ENCODE measurements at places on chromosomes 12 and 14.
A peak's percentile ranks its signal among the peaks of the same experiment; 100 is the strongest.

GRCh38 chr14:28777471-28778137 lies 11.0 kb downstream of the FOXG1 start:
- DNase-seq, result no peak

DNA sequence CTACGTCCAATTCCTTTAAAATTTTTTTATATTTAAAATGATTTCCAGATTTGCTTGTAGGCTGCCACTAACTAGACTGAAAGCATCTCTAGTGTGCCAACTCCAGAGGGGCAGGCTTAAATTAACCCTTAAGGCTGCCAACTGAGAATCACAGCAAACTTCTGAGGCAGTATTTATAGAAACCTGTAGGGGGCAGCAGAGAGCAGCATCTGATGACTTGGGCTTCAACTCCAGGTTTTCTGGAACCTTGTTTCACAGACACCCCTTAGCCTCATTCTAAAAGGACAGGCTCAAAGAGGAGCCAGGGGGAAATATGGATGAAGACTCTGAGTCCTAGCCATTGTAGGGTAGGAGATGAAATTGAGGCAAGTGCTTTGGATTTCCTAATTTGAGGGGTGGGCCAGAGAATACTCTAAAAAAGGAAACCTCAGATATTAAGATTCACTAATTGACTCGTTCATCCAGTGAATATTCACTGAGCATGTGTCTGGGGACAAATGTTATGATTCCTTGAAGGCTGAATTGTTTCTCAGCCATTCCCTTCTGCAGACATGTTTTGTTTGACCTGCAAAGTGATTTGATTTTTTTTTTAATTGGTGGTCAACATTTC lies 63.3 kb upstream of the HSPB8 start:
- peak; percentile 19 for DNase-seq

DNA sequence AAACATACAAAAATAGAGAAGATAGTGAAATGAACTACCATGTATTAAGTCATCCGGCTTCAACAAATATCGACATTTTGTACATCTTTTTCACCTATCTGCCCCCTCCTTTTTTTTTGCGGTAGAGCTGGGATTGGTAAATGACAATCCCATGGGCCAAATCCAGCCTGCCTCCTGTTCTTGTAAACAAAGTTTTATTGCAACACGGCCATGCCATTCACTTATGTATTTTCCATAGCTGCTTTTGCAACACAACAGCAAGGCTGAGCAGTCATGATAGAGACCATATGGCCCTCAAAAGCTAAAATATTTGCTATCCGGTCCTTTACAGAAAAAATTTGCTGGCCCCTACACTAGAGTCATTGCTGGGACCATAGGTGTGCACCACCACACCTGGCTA lies 58.1 kb upstream of the PLEKHG3 start:
- DNase-seq, result no peak

DNA sequence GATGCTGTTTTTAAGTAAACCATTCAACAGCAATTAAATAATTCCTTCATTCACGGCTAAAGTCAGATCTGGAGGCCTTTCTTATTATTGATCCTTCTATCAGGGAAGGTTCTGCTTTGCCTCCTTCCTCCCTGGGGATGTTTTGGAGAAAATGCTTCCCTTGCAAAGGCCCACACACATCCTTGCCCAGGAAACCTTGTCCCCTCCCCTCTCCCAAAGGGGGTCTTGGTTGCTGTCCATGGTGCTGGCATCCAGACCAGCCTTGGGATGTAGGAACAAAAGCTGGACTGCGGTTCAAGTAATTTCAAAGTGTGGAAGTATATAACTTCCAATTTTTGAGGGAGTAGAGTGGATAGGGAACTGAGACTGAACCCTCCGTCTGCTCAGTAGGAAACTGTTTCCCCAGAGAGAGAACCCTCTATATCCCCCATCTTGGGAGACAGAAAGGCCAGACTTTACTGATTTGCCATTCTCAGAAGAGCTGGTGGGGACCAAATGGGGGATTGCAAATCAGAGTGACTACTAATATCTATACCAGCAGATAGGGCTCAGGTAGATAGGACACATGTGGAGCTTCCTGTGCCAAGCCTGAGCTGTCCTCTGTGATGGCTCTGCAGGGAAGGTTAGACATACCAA lies 5.6 kb downstream of the MARCHF9 start:
- DNase-seq, result no peak

GRCh38 chr12:122860040-122860853 lies 25.0 kb downstream of the HIP1R start:
- DNase-seq, result peak; percentile 90

DNA sequence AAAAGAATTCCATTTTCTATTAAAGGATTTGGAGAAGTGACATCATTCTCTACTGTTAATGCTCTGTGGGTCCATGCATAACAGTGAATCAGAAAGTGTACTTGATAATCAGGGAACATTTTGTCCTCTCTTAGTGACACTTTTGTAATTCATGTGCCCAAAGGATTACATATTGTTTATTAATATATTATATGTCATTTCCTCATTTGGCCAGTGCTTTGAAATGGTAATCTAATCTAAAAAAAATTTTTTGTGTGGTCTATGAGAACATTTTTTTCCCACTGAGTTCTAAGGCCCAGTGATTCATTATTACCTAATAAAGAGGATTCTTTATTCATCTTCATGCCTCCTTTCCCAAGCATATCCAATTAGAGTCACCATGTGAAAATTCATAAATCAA lies 79.7 kb upstream of the MYF6 start:
- DNase-seq, result no peak

DNA sequence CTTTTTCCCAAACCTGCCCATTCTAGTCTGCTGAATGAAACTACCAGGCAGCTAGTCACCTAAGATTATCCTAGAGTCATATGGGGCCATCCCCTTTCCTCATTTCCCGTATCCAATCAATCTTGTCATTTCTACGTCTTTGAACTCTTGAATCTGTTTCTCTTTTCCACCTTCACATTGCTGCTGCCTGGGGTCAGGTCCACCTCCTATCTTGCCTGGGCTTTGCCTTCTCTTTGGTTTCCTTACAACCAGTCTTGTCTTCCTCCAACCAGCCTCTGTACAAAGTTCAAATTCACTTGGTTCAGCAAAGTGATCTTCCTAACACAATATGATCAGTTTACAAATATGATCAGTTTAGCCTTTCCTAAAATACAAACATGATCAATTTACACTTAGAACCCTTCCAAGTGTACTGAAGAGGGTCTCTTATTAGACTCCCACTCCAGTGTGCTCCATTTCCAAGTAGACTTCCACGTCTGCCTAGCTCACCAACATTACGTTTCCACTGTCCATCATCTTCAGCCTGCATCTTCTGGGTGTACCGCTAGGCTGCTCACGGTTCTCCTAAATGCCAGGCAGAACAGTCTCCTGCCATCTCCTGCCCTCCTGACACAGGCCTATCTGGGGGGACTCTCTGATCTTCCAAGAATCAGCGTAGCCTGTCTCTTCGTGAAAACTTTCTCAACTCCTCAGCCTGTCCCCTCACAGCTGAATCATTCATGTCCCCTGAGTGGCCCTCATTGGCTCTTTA lies 4.1 kb upstream of the ACVR1B start:
- no peak for DNase-seq

DNA sequence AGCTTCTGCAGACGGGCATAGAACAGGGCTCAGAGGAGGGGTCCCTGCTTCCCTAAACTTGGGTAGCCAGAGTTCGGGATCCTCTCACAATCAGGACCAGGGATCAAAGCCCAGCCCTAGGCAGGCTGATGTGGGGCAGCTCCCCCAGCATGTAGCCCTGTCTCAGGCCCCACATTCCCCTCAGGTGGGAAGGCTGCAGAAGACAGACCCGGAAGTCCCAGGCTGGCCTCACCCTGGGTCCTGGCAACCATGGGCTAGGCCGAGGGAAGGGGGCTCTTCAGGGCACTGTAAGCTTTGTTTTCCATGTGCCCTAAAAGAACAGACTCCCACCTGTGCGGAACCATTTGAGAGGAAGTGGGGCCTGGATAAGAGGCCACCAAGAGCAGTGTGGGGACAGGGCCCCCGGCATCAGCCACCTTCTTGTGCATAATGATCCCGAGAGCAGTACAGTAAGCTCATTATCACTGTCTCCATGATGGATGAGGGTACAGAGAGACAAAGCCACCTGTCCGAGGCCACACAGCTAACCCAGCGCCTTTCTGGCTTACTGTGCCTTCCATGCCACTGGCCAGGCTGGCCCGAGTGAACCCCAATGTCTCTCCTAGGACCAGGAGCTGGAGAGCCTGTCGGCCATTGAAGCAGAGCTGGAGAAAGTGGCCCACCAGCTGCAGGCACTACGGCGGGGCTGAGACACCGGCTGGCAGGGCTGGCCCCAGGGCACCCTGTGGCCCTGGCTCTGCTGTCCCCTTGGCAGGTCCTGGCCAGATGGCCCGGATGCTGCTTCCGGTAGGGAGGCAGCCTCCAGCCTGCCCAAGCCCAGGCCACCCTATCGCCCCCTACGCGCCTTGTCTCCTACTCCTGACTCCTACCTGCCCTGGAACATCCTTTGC lies 11.5 kb downstream of the CHGA start:
- no peak for DNase-seq

DNA sequence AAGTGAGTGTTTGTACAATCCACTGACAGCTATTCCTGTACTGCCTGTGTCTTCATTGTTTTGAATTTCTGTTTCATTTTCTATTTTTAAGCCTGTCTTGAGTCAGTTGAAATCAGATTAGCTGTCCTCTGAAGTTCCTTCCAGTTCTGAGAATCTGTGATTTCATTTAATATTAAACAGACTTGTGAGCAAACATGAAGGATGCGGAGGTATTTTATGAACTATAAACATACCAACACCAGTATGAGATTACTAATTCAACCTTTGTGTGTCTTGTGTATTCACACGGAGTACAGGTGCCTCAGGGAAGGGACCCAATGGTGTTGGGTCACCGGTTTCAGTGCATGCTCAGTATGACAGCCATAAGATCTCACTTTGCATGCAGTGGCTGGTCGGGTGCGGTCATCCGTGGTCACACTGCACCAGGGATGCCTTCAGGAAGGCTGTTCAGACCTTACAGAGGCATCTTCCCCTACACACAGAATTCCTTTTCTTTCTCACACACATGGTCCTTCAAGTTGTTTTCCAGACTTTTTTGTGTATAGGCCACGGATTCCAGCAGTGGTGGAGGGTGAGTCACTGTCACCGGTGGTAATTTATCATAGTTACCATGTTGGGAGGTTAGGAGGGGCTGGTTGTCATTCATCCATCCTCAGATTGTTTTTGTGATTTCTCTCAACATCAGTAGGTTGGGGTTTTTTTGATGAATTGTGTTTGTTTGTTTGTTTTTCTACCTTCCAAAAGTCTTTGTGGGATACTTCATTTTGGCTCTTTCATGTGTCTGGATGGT lies 103.0 kb upstream of the SFSWAP start:
- peak; percentile 50 for DNase-seq

DNA sequence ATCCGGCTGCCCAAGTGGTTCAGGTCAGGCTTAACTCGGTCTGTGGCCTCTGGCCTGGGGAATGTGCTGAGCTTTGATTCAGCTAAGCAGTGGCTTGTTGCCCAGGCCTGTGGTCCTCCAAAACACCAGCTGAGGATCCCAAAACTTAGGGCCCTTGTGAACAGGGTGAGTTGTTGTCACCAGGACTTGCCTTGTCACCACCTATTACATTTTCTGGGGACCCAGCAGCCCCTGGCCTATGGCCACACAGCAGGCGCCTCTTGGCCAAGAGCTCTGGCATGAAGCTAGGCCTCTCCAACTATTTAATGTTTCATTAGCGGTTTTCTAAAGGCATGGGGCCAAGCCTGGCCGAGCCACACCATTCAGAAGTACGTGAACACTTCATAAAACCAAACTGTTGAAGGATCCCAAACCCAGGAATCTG lies 343.7 kb downstream of the CACNA1C start:
- no peak for DNase-seq

DNA sequence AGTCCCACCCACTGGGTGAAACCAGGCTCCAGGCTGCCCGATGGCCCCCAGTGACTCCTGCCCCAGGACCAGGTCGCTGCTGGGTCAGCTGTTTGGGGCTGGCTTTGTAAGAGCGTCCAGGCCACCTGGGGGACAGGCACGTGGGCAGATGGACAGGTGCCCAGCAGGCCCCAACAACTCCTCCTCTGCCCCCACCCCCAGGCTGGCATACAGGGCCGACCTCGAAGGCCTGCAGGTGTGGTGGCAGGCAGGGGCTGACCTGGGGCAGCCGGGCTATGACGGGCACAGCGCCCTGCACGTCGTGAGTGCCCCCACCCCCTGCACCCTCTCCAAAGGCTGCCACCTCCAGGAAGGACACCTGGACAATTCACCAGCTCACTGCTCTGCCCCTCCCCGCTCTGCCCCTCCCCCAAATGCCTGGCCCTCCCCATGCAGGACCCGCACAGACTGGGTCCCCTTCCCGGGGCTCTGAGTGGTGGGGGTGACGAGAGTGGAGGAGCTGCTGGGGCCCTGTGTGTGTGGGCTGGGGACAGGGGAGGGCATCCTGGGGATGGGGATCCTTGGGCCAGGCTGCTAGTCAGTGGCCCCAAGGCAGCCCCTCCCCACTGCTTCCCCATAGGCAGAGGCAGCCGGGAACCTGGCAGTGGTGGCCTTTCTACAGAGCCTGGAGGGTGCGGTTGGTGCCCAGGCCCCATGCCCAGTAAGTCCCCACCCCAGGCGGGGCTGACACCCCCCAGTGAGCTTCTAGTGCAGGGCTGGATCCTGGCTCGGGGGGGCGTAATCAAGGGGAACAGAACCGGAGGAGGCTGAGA lies 26.0 kb downstream of the ASPG start:
- no peak for DNase-seq

GRCh38 chr12:83172441-83172840 lies 485.7 kb downstream of the TMTC2 start:
- DNase-seq, result no peak

All from activated T-cell treated with anti-CD3 and anti-CD28 coated beads, Interleukin-2, amount 50 U/mL, for 48 hours (primary cell).